ENCODE measurements at places on chromosomes 2 and 18.

DNA sequence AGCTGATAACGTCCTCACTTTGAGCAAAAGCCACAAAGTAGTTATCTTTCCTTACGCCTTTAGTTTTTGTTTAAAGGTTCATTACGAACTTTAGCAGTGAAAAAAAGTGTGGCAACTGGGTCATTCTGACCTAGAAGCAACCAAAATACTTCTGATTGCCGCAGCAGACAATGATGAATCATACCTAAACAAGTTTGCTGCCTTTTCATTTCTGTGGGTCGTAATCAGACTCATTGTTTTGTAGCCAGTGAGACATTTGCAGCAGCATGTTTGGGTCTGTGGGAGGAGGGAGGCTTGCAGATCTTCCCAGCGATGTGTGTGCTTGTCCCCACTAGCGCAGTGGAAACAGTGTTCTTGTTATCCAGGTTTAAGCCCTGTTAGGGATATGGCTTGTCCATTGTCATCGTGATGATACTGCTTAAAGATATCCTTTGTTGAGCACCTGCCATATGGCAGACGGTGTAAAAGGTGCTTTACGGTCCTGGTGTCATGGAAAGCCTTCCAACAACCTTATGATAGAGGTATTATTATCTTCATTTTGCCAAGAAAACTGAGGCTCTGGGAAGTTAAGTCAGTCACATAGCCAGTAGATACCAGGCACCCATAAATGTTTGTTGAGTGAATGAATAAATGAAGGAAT, 1.3 kb upstream of the GREB1 start:
- no peak for DNase-seq
- peak overlapping the region; percentile 49 for H3K27ac ChIP-seq
- H3K36me3 ChIP-seq: no peaks in the 10 kb centered on the region
- H3K27me3 ChIP-seq: no peaks in the 10 kb centered on the region
- no peaks in the 10 kb centered on the region for H3K4me1 ChIP-seq
- H3K4me3 ChIP-seq: no peak overlapping the region

GRCh38 chr2:201984800-201985525, 48.7 kb upstream of the FZD7 start:
- H3K36me3 ChIP-seq: no peaks in the 10 kb centered on the region
- no peaks in the 10 kb centered on the region for H3K27me3 ChIP-seq
- H3K27ac ChIP-seq: no peak overlapping the region
- no peak for DNase-seq
- no peaks in the 10 kb centered on the region for H3K4me1 ChIP-seq
- no peak overlapping the region for H3K4me3 ChIP-seq

DNA sequence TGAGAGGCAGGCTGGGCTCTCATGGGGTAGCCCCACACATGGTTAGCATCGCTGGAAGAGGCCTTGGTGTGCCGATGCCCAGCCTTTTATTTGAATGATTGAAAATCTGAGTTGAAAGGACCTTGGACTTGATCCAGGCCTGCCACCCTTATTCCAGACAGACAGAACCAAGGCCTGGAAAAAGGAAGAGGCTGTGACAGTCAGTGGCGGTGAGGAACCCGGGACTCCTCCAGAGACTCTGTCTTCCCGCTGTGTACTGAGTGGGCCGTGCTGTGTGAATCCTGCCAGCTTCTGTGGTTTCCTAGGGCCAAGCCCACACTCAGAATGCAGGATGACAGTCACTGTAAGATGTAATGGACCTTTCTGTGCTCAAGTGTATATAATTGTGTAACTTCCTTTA, 218.5 kb downstream of the LDLRAD4 start:
- DNase-seq: no peak
- no peaks in the 10 kb centered on the region for H3K36me3 ChIP-seq
- no peak overlapping the region for H3K4me3 ChIP-seq
- H3K4me1 ChIP-seq: no peaks in the 10 kb centered on the region
- H3K27me3 ChIP-seq: no peaks in the 10 kb centered on the region

DNA sequence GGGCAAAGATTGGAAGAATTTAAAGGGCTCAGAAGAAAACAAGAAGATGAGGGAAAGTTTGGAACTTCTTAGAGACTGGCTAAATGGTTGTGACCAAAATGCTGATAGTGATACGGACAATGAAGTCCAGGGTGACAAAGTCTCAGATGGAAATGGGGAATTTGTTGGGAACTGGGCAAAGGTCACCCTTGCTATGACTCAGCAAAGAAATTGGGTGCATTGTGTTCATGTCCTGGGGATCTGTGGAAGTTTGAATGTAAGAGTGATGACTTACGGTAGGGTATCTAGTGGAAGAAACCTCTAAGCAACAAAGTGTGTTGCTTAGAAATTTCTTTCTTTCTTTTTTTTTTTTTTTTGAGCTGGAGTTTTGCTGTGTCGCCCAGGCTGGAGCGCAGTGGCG, 6.0 kb upstream of the IL1A start:
- no peak for DNase-seq
- no peak overlapping the region for H3K27ac ChIP-seq
- H3K36me3 ChIP-seq: no peaks in the 10 kb centered on the region
- H3K4me3 ChIP-seq: no peak overlapping the region
- no peaks in the 10 kb centered on the region for H3K27me3 ChIP-seq
- no peaks in the 10 kb centered on the region for H3K4me1 ChIP-seq

DNA sequence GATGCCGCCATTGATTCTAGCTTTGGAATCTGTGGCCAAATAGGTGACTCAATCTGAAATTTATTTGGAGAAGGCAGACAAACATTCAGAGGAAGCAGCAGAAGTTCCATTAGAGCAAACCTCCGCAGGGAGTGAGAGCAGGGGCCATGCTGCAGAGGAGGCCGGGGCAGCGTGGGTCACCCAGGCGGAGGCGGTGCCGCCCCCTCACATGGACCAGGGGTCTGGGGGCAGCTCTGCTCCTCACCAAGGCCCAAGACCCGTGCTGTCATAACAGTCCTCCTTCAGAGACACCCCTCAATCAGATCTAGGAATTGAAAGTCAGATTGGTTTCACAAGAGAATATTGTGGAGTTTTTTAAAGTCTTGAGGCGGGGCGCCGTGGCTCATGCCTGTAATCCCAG, 92.4 kb downstream of the GBX2 start:
- peaks cover 2% of the 10 kb centered on the region for H3K4me1 ChIP-seq
- H3K4me3 ChIP-seq: no peak overlapping the region
- no peaks in the 10 kb centered on the region for H3K27me3 ChIP-seq
- H3K27ac ChIP-seq: no peak overlapping the region

GRCh38 chr2:14422426-14422825, 210.1 kb upstream of the LRATD1 start:
- no peak overlapping the region for H3K27ac ChIP-seq
- DNase-seq: no peak
- no peaks in the 10 kb centered on the region for H3K27me3 ChIP-seq
- H3K4me1 ChIP-seq: no peaks in the 10 kb centered on the region

DNA sequence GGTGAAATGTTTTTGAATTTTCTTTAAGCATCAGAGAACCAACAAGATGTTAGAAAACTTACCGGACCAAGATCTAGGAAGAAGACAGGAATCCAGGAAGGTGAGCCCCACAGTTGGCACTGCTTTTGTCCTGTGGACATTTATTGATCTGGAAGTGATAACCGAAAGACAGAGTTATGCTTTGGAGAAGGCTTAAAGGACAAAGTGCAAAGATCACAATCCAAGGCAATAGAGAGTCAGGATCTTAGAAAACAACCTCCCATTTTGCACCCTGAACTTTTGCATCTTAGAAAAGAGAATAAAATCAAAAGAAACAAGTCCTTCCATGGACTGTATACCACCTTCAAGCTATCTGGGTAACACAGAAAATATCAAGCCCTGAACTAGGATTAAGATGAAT, 129.4 kb upstream of the SRD5A2 start:
- no peak for DNase-seq
- H3K4me3 ChIP-seq: no peak overlapping the region
- H3K27me3 ChIP-seq: no peaks in the 10 kb centered on the region
- no peaks in the 10 kb centered on the region for H3K36me3 ChIP-seq
- H3K27ac ChIP-seq: no peak overlapping the region

DNA sequence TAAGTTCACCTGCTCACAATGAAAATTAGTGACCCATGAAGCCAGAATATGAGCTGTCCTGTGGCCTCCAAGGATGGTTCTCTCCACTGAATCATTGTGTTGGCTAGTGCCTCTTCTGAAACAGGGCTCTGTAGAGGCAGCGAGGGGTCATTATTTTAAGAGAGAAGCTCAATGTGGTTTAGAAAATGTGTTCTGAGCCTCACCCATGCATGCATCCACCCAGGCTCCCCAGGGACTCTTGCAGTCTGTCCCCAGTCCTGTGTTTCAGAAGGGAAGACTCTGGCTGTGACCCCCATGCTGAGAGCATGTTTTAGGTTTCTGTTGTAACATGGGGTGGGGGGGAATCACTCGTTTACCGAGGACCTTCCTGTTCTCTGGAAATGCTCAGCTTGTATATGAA, 135.2 kb downstream of the RNF144A start:
- no peak overlapping the region for H3K27ac ChIP-seq
- DNase-seq: no peak
- H3K36me3 ChIP-seq: no peaks in the 10 kb centered on the region
- H3K27me3 ChIP-seq: no peaks in the 10 kb centered on the region
- no peaks in the 10 kb centered on the region for H3K4me1 ChIP-seq

DNA sequence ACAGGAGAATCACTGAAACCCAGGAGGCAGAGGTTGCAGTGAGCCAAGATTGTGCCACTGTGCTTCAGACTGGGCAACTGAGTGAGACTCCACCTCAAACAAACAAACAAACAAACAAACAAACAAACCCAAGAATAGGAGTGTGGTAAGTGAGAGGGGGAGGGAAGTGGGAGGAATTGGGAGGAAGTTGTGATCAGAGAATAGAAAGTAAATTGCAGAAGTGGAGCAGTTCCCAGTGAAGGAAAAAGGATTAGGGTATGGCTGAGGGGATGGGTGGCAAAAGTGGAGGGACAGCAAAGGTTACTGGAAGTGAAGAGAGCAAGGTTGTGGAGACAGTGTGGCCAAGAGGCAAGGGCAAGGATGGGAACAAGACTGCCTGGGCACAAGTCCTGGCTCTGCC, 41.1 kb upstream of the C1GALT1C1L start:
- H3K27ac ChIP-seq: no peak overlapping the region
- H3K4me3 ChIP-seq: no peak overlapping the region
- no peak for DNase-seq
- no peaks in the 10 kb centered on the region for H3K27me3 ChIP-seq
- peaks cover 4% of the 10 kb centered on the region for H3K4me1 ChIP-seq

DNA sequence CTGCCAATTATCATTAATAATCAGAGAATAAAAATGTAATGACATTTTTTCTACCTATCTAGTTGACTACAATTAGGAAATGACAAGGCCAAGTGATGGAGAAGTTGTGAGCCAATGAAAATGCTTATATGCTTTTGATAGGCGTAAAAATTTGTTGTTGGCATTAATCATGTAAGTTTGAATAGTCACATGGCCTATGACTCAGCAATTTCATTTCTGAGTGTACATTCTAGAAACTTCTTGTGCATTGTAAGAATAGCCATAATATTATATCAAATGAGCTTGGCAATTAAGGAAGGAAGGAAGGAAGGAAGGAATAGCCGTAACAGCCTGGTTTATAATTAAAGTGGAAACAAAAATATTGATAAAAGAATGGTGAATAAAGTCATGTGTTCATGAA, 179.9 kb downstream of the PTH2R start:
- H3K27ac ChIP-seq: no peak overlapping the region
- DNase-seq: no peak
- H3K4me3 ChIP-seq: no peak overlapping the region

- H3K36me3 ChIP-seq: no peaks in the 10 kb centered on the region
- no peaks in the 10 kb centered on the region for H3K4me1 ChIP-seq
- no peaks in the 10 kb centered on the region for H3K27me3 ChIP-seq
- no peak overlapping the region for H3K4me3 ChIP-seq
- no peak overlapping the region for H3K27ac ChIP-seq
- DNase-seq: no peak
These were observed 232.0 kb downstream of the AGAP1 start for GRCh38 chr2:235725841-235726240.

DNA sequence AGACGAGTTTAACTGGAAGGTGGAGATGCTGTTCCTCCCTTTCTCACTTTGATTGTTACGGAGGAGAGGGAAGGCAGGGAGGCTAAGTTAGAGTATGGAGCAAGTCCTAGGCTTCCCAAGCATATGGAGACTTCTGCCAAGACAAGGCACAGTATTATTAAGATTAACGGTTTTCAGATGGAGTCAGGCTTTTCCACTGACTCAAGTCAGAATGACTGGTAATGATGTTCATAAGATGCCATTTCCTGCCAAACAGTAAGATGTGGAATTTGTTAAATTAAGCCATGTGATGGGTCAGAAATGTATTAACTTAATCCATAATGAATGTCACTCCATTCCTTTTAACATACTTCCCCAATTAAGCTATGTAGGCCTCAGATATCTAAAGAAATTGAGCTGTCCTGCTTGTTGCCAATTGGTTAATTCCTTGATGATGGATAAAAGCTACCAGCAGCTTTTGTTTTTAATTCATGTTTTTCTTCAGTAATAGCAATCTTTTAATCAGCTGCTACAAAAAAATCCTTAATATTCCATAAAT, 383.7 kb downstream of the ZNF521 start:
- no peaks in the 10 kb centered on the region for H3K27me3 ChIP-seq
- no peak for DNase-seq
- H3K27ac ChIP-seq: no peak overlapping the region
- no peaks in the 10 kb centered on the region for H3K36me3 ChIP-seq
- H3K4me1 ChIP-seq: no peaks in the 10 kb centered on the region
- H3K4me3 ChIP-seq: no peak overlapping the region

GRCh38 chr2:51291762-51292551, 260.0 kb upstream of the NRXN1 start:
- no peak overlapping the region for H3K27ac ChIP-seq
- no peak for DNase-seq
- H3K4me1 ChIP-seq: no peaks in the 10 kb centered on the region

DNA sequence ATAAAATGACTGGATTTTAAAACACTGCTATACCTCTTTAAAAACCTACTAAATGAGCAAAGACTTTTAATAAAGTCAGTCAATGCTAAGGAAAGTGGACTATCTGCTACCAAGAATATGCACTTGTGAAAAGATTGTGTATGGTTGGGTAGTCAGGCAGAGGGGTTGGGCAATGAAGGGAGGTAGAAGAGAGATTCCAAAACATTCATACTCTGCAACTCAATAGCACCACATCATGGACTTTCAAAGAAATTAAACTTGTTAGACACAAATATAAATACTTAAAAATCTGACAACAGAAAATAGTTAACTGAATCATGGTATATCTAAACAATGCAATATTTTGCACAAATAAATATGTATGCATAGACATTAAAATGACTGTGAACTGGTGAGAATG, 139.9 kb upstream of the MAPRE2 start:
- H3K4me1 ChIP-seq: no peaks in the 10 kb centered on the region
- no peaks in the 10 kb centered on the region for H3K27me3 ChIP-seq
- H3K4me3 ChIP-seq: no peak overlapping the region
- H3K27ac ChIP-seq: no peak overlapping the region
- H3K36me3 ChIP-seq: no peaks in the 10 kb centered on the region

- H3K4me1 ChIP-seq: no peaks in the 10 kb centered on the region
- DNase-seq: no peak
- H3K27me3 ChIP-seq: no peaks in the 10 kb centered on the region
- H3K36me3 ChIP-seq: peaks cover 1% of the 10 kb centered on the region
These were observed 56.2 kb downstream of the ZCCHC2 start for GRCh38 chr18:62578980-62579511.

GRCh38 chr2:24594283-24594682, 103.2 kb downstream of the NCOA1 start:
- H3K36me3 ChIP-seq: no peaks in the 10 kb centered on the region
- H3K4me3 ChIP-seq: no peak overlapping the region
- peaks cover 3% of the 10 kb centered on the region for H3K4me1 ChIP-seq
- H3K27ac ChIP-seq: no peak overlapping the region

- H3K27me3 ChIP-seq: no peaks in the 10 kb centered on the region
- no peak overlapping the region for H3K4me3 ChIP-seq
- no peak for DNase-seq
- peaks cover 11% of the 10 kb centered on the region for H3K4me1 ChIP-seq
- no peak overlapping the region for H3K27ac ChIP-seq
- H3K36me3 ChIP-seq: no peaks in the 10 kb centered on the region
These were observed 62.8 kb downstream of the EHD3 start for GRCh38 chr2:31296641-31297287.
